Foreskin fibroblast (primary cell): ENCODE measurements at places on chromosomes 5 and 9.

GRCh38 chr5:144325532-144325931, 154.9 kb downstream of the KCTD16 start:
- DNase-seq: no peak

GRCh38 chr9:33162721-33163311, 4.3 kb downstream of the B4GALT1 start:
- DNase-seq: peak; percentile 72

- no peak for DNase-seq
Measured at GRCh38 chr5:153598099-153598498, 107.6 kb downstream of the GRIA1 start.

GRCh38 chr9:33619666-33620404, 95.8 kb downstream of the ANKRD18B start:
- peak; percentile 73 for DNase-seq

GRCh38 chr5:14580398-14581034, 1.1 kb upstream of the OTULINL start:
- peak; percentile 81 for DNase-seq

GRCh38 chr5:176533894-176534611, 3.1 kb downstream of the RNF44 start:
- DNase-seq: peak; percentile 26

DNA sequence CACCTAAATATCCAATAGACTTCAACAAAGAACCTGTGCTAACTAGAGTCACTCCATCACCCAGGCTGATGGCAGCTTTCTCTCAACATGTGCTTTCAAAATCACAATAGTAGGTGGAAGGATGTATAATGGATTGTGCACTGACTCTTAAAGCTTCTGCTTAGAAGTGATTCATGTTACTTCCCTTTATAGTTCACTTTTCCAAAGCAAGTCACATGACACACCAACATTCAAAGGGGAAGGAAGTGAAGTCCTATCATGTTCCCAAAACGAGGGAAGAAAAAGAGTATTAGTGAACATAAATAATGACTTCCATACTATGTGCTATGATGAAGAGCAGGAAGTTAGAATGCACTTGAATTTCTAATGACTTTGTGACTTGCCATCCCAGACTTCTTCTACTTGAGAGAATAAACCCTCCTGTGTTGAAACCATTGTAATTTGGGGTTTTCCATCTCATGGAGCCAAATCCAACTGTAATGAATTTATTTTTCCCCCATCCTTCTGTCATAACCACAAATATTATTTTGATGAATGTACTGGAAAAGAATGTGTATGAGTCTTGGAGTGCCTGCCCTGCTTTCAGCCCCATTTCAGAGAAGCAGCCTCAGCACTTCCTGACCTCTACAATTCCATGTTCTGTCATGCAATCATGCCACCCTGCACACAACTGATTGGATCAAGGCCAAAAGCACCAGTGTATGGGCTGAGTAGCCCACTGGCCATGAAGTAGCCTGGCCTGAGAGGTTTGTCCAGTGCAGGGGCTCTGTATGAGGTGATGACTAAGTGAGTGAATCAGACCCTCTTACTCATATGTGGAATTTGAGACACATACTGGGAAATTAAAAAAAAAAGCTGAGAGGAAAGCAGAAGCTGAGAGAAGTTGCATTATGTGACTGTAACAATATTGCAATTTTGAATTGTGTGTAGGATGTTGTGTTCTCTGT, 525.9 kb upstream of the CLINT1 start:
- peak; percentile 99 for DNase-seq

- DNase-seq: peak; percentile 50
Measured at GRCh38 chr5:113067635-113068344, 91.2 kb downstream of the DCP2 start.

- no peak for DNase-seq
Measured at GRCh38 chr5:79829260-79829659, 139.6 kb downstream of the CMYA5 start.

GRCh38 chr5:111348661-111349329, 124.6 kb downstream of the CAMK4 start:
- DNase-seq: no peak

- DNase-seq: peak; percentile 79
Measured at GRCh38 chr5:39517800-39518199, 93.0 kb upstream of the DAB2 start.

DNA sequence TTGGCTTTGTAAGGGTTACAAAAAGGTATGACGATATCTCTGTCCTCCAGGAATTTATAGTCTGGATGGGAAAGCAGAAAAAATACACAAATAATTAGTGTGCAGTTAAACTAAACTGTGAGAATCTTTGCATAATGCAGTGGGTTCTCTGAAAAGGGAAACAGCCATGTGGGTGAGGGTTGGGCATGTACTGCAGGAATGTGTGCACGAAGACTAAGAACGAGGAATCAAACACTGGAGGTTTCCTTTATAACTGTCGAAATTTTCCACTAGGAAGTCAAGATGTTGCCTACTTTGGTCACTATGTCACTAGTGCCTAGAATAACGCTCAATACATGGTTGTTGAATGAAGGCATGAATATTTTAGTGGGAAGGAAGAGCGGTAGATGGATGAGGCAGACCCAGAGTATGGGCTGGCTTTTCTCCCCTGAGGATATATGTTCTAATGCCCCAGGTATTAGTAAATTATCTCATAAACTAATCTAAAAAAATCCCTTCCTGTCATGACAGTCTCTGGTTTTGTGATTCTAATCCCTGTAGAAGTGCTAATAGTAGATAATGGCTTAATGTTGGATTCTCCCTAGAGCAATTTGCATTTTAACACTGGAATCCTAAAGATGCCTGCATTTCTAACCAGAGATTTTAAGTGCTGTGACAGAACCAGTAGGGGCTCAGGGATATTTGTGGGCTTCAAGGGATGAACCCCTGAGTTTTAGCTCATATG, 227.3 kb downstream of the NMUR2 start:
- DNase-seq: no peak

- no peak for DNase-seq
Measured at GRCh38 chr5:88483964-88484672, 215.5 kb upstream of the TMEM161B start.

- peak; percentile 81 for DNase-seq
Measured at GRCh38 chr5:9196403-9197227, 349.3 kb downstream of the SEMA5A start.

DNA sequence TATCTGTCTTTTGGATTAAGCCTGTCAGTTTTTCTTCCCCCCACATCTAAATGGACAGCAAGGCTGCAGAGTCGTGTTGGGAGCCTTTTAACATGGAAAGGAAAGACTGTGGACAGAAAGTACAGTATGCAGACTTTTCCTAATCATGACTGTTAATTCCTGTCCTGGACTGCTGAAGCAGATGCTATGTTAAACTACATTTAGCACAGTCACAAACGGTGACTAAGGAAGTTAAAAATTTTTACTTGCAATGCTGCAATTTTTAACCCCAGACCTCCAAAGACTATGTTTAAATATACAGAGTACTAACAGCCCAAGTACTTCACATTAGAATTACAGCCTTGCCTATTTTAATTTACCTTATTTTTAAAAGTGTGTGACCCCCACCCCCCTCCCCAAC, 51.8 kb downstream of the ELAVL2 start:
- no peak for DNase-seq

DNA sequence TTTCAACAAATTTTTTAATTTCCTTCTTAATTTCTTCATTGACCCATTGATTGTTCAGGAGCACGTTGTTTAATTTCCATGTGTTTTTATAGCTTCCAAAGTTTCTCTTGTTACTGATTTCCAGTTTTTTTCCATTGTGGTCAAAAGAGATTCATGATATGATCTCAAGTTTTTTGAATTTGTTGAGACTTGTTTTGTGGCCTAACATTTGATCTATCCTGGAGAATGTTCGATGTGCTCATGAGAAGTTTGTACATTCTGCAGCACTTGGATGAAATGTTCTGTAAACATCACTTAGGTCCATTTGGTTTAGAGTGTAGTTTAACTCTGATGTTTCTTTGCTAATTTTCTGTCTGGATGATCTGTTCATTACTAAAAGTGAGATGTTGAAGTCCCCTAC, 14.7 kb upstream of the PPIC start:
- no peak for DNase-seq

DNA sequence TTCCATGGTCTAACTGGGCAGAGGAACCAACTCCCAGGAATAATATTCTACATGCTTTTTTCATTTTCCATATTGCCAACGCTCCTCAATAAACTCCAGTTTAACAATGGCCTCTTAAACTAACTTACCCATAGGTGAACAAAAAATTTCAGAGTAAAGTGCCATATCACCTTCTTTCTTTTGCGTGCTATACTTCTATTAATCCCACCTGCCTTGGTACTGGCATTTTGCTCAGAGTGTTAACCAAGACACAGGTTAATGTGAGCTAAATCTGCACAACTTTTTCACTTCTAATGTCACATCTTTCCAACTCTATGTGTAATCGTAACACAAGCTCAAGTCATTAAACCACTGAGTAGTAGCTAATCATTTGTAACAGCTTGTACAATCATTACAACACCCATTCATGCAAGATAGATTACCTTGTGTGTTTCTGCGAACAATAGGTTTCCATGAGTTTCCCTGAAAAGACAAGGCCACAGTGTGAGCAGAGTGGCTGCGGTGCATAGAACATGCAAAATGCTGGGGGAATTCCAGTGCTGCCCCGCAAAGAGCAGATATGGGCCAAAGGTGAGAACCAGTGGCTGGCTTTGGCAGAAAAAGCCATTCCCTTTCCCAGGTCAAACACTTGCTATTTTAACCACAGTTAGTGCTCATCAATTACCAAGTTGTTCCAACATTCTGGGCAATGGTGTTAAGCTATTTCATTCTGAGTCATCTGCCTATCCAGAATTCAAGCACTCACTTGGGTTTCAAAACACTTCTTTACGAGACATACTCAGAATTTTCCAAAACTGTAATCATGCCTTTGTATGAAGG, 42.8 kb downstream of the TIMD4 start:
- no peak for DNase-seq

- no peak for DNase-seq
Measured at GRCh38 chr5:178227929-178228328, 4.7 kb downstream of the PHYKPL start.

- DNase-seq: no peak
Measured at GRCh38 chr5:1185629-1186350, 15.6 kb upstream of the SLC6A19 start.

DNA sequence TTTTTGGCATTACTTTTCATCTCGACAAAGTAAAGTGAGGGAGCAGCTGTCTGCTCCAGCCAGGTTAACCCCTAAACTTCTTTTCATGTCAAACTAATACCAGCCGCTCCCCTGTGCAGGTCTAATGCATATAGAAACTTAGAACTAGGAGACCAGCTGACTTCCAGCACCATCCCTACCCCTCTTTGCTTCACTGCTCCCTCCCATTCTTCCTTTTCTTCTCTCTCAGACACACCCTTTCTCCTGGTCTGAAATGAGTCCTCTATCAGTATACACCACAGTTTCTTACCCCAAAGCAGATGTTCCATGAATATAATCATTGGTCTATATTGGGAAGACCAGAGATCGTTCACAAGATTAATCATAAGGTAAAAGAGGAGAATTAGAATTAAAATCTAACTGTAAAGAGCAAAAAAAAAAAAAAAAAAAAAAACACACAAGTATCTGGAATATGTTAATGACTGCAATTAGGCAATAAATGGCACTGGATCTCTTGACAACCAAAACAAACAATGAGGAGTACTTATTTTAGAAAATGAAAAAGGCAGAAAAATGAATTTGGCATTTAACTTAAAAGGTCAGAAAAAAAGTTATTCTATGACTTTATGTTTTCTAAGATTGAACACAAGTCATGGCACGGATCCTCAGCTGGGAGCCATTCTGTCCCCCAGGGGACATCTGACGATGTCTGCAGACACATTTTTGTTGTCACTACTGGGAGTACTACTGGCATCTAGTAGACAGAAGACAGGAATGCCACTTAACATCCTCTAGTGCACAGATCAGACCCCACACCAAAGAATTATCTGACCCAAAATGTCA, 209.8 kb downstream of the PJA2 start:
- DNase-seq: no peak

DNA sequence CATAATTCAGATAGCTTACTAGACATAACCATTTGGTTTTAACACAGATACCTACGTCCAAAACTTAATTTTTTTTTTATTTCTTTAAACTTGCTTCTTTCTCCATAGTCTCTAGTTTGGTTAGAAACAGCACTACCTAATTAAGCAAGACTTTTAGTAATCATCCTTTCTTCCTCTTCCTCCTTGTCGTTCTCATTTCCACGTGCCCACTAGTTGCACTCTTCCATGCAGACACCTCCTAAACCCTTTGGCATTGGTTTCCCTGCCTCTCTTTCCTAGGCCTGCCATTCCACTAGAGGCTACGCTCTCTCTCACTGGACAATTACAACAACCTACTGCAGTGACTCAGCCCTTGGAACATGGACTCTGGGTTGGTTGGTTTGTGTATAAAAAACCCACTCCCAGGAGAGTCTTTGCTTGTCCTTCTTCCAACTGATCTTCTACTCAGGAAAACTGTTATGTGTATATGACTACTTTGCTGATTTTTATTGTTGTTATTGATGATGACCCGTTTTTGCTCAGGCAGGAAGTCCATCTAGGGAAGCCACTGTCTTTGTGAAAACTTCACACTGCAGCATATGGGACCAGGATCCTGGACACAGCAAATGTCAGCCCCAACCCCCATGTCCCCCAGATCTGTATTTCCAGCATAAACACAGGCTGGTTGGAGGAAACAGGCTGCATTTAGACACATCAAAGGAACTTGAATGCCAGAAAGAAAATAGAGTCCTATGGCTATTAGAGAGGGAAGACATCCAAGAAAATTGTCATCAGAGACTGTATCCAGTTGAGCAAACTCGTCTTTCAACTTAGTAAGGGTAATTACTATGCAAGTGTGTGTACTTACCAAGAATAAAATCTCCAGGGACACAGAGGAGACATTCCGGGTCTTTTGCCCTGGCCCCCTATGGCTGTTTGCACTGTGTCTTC, 503.2 kb downstream of the GADD45G start:
- DNase-seq: no peak

DNA sequence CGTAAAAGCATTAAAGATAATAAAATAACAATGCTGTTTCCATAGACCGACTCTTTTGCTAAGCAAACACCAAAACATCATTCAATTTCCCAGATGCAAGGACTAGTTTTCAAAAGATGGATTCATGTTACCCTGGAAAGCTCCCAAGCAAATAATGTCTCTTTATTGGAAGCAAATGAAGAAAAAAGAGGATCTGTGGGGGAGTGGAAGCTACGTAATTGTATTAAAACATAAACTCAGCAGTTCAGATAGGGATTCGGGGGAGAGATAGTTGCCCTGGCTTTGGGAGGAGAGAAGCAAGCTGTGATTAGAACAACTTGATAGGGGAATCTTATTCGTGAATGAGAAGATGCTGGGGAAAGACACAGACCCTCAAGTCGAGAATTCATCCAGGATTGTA, 491.0 kb upstream of the CLINT1 start:
- no peak for DNase-seq
